HEK293T (cell line): ENCODE measurements at places on chromosomes 6 and 20.

GRCh38 chr20:57677584-57677982 is 32.2 kb downstream of the PMEPA1 start:
- no peak for DNase-seq

DNA sequence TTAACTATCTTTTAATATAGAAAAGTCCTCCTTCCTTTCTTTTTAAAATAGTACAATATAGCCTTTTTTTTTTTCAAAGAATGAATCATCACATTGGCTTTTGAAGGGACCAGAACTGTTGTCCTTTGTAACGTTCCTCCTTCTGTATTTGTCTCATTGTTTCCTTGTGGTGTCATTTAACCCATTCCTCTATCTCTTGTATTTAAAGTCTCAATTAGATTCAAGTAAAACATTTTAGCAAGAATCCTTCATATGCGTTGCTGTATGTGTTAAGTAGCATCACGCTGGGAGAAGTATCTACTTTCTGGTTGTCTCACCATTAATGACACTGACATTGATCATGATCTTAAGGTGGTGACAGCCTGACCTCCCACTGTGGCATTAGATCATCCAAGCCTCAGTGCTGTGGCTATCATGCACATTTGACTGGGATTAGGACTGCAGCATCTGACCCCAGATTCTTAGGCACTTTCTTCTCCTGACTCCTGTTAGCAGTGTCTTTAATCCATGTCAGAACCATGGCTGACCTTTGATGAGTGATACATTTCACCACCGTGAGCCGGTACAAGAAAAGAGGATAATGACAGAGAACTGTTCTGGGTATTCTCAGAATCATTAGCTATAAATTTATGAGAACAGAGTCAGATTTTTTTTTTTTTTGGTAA is 67.5 kb upstream of the TFB1M start:
- DNase-seq: no peak

DNA sequence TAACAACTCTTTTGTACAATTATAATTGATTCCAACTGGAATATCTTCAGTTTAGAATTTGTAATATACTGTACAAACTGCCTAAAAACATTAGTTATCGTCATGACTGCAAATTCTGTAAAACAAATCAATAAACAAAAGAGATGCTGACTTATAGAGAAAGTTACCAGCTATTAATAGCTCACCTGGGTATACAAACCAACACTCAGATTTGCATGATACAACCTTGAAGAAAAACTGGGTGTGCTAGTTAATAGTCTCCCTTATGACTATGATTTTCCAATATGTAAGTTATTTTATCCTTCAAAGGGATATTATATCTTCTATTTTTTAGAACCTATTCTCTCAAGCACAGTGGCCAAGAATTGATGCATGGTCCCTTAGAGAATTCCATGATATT is 698.5 kb downstream of the FRK start:
- DNase-seq: no peak

DNA sequence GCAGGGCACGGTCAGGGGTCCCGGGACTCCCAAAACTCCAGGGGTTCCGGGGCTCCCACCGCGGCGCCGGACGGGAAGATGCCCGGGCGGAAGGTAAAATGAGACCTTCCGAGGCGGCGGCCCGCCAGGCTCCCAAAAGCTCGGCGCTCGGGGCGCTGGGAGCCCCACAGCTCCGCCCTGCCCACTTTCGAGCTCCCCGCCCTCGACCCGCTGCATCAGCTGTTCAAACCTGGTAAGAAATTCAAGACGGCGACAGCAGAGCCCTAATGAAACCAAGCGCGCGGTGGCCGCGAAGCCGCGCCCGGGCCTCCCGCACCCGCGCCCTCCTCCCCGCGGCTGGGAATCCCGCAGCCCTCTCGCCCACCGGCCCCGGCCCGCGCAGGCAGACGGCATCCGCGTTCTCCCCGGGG is 369 bp downstream of the SLC4A11 start:
- DNase-seq: peak; percentile 51

DNA sequence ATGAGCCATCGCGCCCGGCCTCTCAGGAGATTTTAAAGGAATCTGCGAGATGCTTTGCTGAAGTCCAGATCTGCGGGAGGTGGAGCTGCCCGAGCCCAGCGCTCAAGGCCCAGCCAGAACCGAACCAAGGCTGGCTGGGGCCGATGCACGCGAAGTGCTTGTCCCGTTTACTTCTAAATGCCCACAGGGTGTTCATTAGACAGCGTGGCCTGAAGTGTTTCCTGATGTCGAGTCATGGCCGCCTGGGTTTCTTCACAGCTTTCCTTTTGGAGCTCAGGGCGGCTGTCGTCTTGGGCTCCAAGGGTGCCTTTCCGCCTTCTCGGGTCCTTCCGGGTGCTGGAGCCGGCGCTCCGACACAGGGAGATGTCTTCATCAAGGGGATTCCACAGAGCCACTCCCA is 25.1 kb upstream of the CCR6 start:
- no peak for DNase-seq

- no peak for DNase-seq
These were observed 664.2 kb upstream of the PTCHD4 start for GRCh38 chr6:48775157-48775556.

GRCh38 chr6:98833057-98833306 is 1.4 kb upstream of the POU3F2 start:
- no peak for DNase-seq

GRCh38 chr20:24630486-24631172 is 161.2 kb downstream of the SYNDIG1 start:
- DNase-seq: no peak

GRCh38 chr6:454148-454991 is 62.8 kb downstream of the IRF4 start:
- DNase-seq: no peak

GRCh38 chr20:12175538-12175937 is 257.8 kb downstream of the BTBD3 start:
- no peak for DNase-seq

DNA sequence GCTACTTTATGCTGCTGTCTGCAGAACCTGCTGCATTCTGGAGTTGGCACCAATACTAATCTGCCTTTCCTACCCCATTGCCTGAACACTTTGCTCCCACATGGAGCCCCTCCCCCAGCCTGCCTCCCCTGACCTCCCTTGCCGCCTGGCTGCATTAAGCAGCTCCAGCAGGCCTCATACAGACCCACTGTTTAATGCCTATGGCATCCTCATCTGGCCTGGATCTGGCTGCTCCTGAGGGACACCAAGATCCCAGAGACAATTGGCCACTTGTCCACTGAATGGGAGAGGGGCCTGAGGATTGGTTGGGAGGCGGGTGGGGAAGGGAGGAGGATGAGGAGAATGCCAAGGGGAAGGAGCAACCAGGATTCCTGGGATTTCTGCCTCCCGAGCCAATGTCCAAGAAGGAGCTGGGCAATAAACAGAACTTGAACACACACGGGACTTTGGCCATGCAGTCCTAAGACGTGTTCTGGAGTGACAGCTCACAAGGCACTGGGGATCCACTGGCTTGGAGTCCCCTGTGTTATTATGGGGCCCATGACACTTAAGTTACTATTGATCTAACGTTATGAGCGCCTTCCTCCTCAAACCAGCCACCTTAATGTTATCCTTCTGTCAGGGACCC is 10.4 kb upstream of the KCNK5 start:
- no peak for DNase-seq

GRCh38 chr6:144953552-144954240 is 668.6 kb downstream of the UTRN start:
- no peak for DNase-seq

DNA sequence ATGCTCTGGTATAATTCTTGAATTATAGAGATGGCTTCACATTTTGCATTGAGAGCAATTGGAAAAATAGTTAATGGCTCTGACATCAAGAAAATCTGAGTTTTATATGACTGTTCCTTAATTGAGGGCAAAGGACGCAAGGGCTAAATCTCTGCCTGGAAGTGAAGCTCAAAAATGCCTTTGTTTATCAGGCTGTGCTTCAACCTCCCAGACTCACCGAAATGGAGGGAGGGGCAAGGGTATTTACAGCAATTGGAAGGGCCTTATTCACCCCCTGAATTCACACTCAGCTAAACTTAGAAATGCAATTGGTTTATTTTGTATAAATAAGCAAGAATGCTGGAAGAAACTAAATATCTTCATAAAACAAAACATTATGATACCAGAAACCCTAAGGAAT is 737.2 kb upstream of the MMS22L start:
- no peak for DNase-seq

GRCh38 chr6:15061908-15062515 is 183.9 kb upstream of the JARID2 start:
- DNase-seq: no peak
